ENCODE measurements at places on chromosomes 2 and 18.
A peak's percentile ranks its signal among the peaks of the same experiment; 100 is the strongest.

GRCh38 chr18:37397814-37398213 is 167.8 kb downstream of the CELF4 start:
- DNase-seq: no peak

- DNase-seq: no peak
These were observed 43.0 kb downstream of the BIN1 start for GRCh38 chr2:127063701-127064590.

DNA sequence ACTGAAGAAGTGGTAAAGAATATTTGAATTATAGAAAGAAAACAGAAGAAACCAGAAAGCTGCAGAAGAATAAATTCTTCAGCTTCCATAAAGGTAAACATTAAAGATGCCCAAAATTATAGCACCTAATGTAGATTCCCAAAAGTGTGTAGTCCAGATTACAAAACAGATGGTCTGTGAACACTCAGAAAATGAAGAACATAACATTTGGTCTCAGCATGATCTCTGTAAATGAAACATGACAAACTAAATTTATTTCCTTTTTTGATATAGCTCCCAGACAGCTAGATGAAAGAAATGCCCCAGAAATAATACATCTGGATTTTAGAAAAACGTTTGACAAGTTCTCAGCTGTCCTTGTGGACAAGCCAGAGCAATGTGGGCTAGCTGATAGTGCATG is 794.2 kb upstream of the NXPH2 start:
- DNase-seq: no peak

GRCh38 chr2:9984217-9984739 is 32.8 kb downstream of the GRHL1 start:
- DNase-seq: peak; percentile 65

- DNase-seq: no peak
These were observed 82.0 kb downstream of the SMAD7 start for GRCh38 chr18:48868468-48869466.

DNA sequence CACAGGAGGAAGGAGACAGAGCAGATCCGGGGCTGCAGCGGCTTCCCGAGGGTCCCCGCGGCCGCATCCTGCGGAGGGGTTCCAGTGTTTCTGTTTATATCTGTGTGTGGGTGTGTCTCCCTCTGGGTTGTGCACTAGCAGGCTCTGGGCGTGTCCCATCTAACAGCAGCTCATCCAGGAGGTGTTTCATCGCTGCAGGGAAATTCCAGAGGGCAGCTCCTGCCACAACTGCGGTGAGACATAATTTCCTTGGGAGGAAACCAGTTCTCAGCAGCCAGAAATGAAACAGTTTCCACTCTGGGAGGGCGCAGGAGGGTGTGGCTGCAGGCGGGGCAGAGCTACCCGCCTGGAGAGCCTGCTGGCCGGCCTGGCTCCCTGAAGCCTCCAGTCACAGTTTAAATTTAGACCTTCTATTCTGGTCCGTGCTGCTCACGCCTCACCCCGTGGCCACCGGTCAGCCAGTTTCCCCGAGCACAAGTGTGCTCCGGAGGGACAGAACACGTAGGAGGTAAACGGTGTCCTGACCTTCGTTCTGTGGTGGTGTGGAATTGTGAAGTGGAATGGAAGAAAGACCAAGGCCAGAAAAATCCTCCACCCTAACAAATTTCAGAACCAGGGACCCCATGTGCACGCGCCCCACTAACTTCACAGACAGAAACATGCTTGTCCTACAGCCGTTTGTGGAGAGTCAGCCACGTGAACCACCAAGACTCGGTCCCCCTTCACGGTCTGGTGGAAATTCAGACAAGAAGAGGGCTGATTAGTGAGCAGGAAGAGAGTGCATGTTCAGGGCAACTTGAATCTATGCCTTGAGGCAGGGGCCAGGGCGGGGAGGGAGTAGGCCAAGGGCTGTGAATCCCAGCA is 50.2 kb downstream of the TEX44 start:
- DNase-seq: peak; percentile 96

GRCh38 chr18:25661831-25662230 is 309.9 kb upstream of the ZNF521 start:
- DNase-seq: no peak

- DNase-seq: no peak
These were observed 41.8 kb downstream of the FAM210A start for GRCh38 chr18:13684546-13684945.

- no peak for DNase-seq
These were observed 402.6 kb downstream of the EIPR1 start for GRCh38 chr2:2974982-2975381.

DNA sequence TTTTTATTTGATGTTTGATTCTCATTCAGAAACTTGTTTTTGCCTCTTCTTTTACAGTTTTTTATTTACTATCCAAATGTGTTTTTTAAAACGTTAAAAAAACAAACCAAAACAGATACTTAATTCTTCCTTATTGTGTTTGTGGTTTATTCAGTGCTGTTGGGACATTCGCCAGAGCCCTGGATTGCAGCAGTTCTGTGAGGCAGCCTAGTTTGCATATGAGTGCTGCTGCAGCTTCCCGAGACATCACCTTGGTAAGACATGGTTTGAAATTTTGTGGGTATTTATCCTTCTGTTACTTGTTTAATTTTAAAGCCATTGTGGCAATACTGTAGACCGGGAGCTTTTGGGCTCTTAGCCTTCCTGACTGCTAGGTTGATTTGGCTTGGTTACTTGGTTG is 91.2 kb downstream of the MTA3 start:
- no peak for DNase-seq

DNA sequence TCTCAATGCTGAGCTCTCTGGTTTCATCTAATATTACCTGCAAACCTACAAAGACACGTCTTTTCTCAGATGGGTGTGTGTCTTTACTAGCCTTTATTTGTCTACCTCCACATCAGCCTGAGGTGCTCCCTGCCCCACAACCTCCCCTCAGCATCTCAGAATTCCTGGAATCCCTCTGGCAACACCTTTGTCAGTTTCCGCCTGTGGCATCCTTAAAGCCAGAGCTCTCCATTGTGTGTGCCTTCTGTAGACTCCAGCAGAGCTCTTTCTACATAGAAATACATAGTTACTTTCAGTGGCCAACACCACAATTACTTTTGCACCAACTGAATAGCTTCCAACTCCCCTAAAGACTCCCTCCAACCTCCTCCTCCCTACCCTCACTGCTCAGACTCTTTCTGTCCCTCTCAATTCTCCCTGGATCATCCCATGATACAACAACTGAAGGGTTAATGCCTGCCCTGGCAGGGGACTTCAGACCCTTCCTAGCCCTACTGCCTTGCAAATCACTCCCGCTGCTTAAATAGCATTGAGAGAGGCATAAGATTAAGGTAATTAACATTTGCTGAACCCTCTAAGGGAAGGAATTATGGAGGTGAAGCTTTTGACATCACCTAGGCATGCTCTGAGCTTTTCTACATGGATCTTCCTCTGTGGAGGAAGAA is 39.6 kb upstream of the RMDN2 start:
- DNase-seq: no peak

DNA sequence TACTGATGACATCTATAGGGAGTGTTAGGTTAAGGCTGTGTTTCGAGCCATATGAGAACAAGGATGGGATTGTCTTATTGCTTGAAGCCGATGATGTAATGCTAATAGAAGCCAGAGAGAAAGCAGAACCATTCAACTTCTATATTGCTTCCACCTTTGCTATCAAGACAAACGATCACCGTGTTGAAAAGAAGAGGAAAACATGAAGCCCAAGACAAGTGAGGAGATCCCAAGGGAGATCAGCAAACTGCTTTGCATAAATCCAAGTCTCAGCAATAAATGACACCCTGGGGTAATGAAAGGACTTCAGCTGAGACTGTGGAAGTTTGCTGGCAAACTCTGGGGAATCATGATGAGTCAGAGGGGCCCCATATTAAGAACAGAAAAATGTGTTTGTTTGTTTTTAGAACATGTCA is 206.2 kb downstream of the NCKAP5 start:
- peak; percentile 15 for DNase-seq

- no peak for DNase-seq
These were observed 24.4 kb downstream of the KLF7 start for GRCh38 chr2:207141386-207141785.

DNA sequence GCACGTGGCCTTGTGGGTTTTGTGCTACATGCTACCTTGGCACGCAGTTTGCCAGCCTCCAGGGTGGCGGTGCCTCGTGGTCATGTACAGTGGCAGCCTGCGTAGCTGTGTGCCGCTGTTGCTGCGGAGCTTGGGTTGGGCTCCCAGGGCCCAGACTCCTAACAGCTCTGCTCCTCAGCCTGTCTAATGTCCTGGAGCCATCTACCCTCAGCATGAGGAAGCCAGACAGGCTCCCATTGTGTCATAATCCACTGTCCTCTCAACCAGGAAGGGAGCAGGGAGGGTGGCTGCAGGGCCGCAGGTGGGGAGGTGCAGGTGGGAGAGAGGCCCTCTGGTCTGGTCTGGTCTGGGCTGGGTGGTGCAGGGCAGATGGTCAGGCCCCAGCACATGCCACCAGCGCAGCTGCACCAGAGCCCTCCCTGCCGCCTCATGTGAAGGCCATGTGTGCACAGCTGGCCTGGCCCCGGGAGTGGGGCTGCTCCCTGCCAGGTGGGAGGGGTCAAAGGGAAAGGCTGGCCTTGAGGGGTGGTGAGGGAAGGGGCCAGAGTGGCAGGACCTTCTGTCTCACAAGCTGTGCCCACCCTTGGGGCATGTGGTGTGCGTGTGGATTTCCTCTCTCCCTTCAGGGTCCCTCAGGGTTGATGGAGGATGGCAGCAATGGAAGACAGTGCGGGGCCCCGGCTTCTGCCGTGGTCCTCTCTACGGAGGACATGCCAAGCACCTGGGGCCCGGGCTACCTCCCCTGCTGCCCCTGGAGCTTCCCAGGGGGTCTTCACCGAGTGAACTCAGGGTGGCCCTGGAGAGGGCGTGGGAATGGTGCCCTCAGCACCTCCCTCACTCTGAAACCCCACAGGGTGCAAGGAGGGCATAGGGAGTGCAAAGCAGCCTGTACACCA is 4.8 kb downstream of the ATOH8 start:
- DNase-seq: no peak

- no peak for DNase-seq
These were observed 194.7 kb upstream of the HS6ST1 start for GRCh38 chr2:128513116-128513960.

DNA sequence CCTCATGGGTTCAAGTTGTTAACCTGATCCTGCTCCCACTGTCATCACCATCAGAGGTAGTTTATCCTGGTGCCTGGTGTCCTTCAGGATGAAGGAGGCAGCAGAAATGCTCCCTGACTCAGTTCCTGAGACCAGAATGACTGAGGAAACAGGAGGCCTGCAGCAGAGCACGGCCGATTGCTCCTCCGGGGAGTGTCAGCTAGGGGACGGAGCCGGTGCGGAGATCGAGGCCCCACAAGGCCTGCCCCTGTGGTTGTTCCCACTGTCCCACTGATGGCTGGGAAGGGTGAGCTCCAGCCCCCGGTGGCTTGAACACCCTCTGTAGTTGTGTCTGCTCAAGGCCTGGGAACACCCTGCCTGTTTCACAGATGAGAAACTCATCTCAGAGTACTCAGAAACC is 45.6 kb downstream of the SH3BP4 start:
- no peak for DNase-seq

- DNase-seq: no peak
These were observed 186.5 kb upstream of the NRP2 start for GRCh38 chr2:205495819-205496218.

GRCh38 chr2:200338692-200339091 is 32.2 kb downstream of the SPATS2L start:
- no peak for DNase-seq

DNA sequence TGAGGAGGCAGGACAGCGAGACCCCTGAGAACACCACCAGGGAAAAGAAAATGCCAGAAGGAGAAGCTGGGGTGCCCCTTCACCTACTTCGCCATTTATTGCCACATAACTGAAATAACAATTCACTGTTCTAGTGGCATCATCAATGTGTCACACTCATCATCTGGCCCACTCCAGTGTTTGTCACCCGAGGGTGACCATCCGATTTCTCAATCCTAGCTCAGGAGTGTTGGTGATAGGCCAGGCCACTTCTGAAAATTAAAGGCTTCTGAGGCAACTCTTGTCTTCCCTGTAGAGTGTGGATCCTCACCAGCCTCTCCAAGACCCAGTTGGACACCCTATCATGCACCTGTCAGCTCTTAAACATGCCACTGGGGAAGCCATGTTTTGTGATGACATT is 62.9 kb upstream of the BZW1 start:
- no peak for DNase-seq

DNA sequence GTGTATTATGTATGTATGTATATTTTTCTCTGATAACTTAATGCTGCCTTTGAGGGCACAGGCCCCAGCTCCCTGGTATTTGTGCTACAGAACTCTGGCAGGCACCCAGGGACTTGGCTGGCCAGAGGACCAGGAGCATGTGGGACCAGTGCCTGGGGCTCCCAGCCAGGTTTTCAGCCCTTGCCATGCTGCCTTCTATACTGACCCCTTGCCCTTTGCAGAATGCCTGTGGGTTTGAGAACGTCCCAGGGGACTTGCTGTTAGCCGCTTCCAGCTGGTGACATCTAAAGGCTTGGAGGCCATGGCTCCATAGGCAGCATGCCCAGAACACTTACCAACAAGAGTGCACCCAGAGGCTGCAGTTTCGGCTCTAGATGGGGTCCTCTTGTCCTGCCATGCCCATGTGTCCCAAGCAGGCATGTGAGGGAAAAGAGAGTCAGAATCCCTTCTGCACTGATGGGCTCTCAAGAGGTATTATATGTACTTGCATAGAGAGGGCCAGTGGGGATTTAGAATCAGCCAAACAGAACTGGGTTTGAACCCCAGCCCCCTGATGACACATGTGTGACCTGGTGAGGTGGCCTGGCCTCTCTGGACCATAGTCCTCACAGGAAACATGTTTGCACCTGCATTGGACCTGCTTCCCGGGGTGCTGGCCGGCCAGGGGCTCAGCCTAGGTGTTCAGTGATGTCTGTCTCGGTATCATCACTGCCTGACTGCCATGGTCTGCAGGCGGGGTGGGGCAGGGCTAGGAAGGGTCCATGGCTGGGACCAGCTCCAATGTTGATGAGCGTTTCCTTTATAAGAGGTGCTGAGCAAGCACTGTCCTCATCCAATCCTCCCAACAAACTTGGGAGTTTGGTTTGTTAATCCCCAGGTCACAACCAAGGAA is 119.2 kb upstream of the FHL2 start:
- no peak for DNase-seq

DNA sequence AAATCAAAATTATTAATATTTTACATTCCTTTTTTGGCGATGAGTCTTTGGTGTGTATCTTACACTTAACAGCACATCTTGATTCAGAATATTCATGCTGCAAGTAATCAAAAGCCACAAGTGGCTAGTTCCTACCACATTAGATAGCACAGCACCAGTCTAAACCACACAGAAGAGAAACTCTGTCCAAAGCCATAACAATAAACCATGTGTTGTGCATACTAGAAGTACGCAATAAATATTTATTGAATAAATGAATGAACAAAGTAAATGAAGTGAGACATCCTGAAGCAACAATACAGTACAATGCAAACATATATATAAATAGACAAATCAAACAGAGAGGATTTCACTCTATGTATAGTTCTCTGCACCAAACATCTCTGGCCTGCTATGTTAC is 287.3 kb downstream of the EXOC6B start:
- no peak for DNase-seq
